ENCODE measurements at places on chromosomes 6 and 20.

DNA sequence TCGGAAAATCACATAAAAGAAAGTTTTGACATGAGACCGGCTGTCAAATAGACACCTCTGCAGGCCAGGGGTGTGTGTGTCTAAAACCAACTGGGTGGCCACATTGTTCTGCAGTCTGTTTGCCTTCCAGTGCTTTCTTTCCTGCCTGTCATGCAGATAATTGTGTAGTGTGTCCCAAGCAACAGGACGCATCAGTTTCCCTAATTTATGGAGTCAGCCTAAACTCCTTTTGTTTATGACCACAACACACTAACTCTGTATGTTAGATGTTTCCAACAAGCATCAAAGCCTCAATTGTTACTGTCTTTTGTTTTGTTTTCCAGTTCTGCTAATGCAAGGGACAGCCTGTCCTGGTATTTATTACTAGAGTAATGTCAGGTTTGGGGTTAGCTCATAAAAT is 205.7 kb downstream of the ATXN1 start:
- DNase-seq = no peak

GRCh38 chr6:84456803-84457202 is 229.4 kb upstream of the CEP162 start:
- DNase-seq = no peak

- no peak for DNase-seq
Observed at GRCh38 chr6:27694547-27694874, 217.7 kb downstream of the OR2B2 start.

GRCh38 chr6:137297887-137298286 is 78.7 kb upstream of the IFNGR1 start:
- DNase-seq = no peak

DNA sequence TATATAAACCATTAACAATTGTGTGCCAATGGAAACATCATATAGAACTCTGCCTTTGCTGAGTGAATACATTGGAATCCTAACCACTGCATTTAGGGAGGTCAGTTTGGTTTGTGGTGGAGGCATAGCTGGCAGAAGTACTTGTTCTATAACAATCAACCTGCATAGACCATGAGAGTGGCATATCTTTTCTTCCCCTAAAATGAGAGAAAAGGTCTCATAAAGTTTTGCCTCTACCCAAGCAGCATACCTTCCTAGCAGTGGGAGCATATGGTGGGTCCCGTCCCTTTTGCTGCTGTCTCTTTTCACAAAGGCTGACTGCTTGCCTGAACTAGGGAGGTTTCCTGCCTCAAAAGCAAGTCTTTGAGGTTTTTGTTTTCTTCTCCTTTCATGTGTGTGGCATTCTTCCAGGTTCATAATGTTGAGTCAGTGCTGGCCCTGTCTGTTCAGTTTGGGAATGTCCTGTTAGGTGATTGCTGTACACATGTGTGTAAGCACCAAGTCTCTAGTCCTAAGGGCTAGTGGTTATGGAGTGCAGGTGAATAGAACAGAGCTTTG is 61.2 kb upstream of the SUPT3H start:
- no peak for DNase-seq

GRCh38 chr6:144069506-144069905 is 25.9 kb downstream of the SF3B5 start:
- no peak for DNase-seq

DNA sequence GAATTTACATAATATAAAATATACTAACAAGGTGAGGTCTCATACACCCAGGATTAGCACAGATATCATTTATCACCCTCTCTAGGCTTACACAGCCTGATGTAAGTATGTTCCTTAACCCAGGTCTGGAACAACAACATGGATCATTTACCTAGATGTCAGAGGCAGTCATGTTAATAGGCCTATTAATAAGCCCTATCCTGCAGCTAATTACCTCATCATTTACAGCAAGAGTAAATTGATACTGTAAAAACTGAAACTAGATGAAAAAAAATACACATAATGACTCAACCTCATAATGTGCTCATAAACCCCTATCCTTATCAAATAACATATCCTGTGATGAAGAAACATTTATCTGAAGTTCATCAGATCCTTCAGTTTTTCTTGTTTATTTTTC is 334.3 kb upstream of the MANEA start:
- no peak for DNase-seq

DNA sequence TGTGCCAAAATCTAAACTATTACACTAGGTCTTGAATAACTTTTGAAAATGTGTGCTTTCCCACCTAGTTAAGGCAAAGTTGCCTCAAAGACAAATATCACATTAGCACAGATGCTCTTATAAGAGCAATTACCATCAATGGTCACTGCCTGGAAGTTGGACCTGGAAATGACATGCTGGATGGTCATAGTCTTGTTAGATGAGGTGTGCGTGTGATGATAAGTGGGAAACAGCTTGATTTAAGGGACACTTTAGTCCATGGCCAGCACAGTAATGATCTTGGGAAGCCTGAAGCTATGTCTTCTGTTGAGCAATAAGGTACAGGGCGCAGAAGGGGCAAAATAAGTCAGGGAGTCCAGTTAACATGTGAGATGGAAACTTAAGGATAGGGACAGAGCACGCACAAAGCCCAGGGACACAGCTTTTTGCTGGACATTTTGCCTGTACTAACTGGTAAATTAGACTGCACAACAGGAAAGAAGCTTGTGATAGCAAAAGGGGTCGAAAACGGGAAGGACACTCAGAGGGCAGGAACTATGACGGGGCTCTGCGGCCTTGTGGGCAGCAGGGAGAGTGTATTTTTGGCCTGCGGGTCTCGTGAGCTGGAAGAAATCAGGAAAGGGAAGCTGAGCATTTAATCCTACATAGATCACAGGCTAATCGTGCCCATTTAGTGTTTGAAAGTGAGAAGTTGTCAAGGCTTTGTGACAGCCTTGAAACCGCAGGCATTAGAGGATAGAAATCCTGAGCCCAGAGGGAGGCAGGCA is 66.7 kb upstream of the BMP2 start:
- no peak for DNase-seq

DNA sequence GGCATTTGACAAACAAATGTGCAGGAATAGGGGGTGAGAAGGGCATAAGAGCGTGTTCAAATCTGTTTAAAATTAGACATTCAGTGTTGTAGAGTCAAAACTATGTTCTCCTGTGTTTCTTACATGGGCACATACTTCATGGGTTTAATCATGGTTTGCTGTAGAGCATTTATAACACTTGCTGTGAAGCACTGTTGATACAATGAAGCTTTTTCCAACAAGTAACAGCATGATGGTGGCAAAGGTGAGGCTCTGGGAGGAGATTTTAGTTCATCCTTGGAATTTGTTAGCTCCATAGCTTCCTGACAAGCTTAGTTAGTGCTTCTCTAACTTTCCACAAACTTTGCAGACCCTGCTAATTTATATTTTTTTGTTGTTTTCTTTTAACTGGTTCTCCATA is 900.7 kb downstream of the TFAP2A start:
- no peak for DNase-seq
